EH (cell line): ENCODE measurements at places on chromosomes 5 and 9.

DNA sequence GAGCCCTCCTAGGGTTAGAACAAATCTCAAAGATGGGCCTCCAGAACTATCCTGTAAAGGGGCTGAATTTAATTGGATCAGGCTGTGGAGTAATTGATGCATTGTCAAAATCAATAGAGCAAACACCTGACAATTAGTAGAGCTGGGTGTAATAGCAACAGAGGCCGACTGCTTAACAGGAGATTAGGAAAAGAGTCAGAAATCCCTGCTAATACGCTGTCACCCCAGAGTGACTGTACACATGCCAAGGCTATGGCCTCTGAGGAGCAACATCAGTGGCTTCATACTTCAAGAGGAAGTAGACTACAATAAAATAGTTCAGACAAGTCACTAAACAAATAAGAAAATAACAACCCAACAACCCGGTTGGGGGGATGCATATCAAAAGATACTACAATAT is 18.7 kb upstream of the GRPEL2 start:
- DNase-seq: no peak

- DNase-seq: no peak
These were observed 79.9 kb upstream of the CPEB4 start for GRCh38 chr5:173808079-173808808.

DNA sequence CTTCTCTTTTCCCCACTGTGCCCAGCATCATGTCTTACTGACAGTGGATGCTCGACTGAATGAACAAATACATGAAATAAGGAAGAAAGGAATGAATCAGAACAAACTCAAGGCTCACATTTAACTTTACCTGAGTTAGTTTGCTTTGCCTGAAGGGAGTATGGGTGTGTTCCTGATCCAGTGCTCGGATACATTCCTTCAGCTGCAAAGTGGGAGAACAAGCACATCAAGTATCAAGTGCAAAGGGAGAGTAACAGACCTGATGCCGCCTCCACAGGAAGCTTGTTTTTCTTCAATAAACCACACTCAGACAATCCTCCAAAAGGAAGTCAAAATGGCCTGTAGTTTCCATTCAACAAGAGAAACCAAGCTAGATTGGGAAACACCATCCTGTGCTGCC is 66.1 kb downstream of the KIF24 start:
- DNase-seq: no peak

GRCh38 chr9:104849023-104849422 is 78.9 kb downstream of the ABCA1 start:
- DNase-seq: peak; percentile 44

- DNase-seq: no peak
These were observed 4.3 kb upstream of the C7 start for GRCh38 chr5:40904994-40905306.

- DNase-seq: no peak
These were observed 668 bp downstream of the RANBP3L start for GRCh38 chr5:36300927-36301540.

GRCh38 chr5:9898319-9898718 is 268.2 kb upstream of the TAS2R1 start:
- DNase-seq: peak; percentile 64

GRCh38 chr5:8270246-8270645 is 401.3 kb downstream of the MTRR start:
- no peak for DNase-seq
